Cardiac muscle cell (in vitro differentiated cells and primary cell): ENCODE measurements at places on chromosomes 4 and X. TPM values are rescaled to one million over a fixed set of nuclear protein-coding genes. Genes with fewer than 3 reads are reported as not detected.
A peak's percentile ranks its signal among the peaks of the same experiment; 100 is the strongest.

The ZNF711 gene
- total RNA-seq: 11.4 and 21.8 TPM in 2 replicates

DNA sequence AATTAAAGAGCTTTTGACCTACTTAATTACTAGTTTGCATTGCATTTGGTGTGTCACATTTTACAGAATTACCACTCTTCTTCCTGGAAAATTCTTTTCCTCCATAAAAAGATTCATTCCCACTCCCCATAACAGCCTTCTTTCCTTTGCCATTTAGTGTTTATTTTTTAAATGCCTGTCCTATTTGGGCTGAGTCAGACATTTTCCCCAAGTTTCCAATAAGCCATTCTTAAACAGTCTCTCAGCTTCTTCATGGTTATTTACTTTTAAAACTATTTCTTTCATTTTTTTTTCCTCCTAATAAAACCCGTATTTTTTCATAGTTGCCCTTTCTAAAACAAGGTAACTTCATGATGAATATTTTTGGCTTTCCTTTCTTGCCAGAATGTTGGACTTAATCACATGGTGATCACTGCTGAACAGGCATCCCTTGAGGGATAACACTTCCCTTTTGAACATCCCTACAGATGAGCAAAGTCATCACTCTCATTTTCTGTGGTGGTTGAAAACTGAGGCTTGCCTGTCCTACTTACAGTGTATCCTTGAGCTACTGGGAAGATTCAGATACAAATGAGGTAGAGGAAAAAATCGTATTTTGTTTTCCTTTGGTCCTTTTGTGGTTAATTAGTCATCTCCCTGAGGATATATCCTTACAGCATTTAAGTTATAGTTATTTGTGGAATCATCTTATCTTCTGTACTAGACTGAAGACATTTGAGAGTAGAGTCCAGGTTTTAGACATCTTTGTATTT is 520.5 kb upstream of the NR3C2 start:
- DNase-seq: no peak

The S100P gene
- total RNA-seq: not detected in 2 replicates

The GPC3 gene
- total RNA-seq: 171 and 219 TPM in 2 replicates

DNA sequence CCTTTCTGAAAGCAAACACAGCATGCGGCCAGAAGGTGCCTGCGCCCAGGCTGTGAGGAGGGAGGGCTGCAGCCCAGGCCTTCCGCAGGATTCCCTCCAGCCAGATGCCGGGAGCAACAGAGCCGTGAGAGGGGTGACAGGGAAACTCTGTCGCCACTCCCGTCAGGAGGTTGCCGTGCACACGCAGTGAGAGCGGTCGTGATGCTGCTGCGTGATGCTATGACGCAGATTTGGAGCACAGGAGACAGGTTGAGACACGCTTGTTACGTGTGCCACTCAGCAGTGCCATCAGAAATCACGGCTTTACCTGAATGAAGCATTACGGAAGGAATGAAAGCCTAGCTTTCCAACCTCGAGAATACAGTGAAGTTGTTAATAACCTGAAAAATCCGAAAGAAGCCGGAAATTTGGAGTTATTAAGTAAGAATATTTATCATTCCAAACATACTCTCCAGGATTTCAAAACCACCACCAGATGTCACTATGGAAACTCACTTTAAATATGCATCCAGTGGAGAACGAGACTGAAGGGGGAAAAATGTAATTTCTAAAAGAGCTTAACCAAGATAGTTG is 54.4 kb downstream of the FAT1 start:
- DNase-seq: peak; percentile 82

The PAGE1 gene
- total RNA-seq: not detected in 2 replicates

The NXF2 gene
- not detected in 2 replicates for total RNA-seq
